ENCODE measurements at places on chromosomes 11 and 22.

DNA sequence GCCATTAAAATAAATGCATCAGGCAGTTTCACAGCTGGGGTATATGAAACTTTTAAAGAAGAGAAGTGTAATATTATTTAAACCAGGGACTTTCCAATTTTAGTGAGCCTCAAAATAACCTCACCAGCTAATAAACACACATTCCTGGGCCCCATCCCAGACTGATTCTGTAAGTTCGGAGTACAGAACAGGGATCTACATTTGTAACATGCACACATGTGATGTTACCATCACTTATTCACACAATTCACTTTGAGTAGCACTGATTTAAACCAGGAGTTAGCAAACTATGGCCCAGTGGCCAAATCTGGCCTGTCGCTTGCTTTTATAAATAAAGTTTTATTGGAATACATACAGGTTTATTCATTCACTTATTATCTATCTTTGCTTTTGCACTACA, 62.0 kb downstream of the STK33 start:
- DNase-seq, result no peak

GRCh38 chr11:117696540-117696939, 100.5 kb downstream of the DSCAML1 start:
- no peak for DNase-seq

GRCh38 chr22:31607696-31608095, 54.3 kb downstream of the PISD start:
- DNase-seq, result no peak

- DNase-seq, result peak; percentile 65
These were observed 72.1 kb downstream of the LRRC32 start for GRCh38 chr11:76598426-76598839.

GRCh38 chr22:34592123-34592740, 473.7 kb upstream of the ISX start:
- DNase-seq, result peak; percentile 22

DNA sequence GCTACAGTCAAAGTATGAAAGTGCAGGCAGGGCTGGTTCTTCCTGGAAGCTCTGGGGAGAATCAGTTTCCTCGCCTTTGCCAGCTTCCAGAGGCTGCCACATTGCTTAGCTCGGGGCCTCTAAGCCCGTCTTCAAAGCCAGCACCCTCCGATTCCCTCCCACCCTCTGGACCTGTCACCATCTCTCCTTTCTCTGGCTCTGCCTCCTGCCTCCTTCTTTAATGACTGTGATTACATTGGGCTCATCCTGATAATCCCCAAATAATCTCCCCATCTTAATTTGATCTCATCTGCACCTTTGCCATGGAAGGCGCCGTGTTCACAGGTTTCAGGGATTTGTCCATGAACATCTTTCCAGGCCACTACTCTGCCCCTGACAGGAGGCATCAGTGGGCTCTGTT, 42.5 kb downstream of the MCM5 start:
- DNase-seq, result no peak

DNA sequence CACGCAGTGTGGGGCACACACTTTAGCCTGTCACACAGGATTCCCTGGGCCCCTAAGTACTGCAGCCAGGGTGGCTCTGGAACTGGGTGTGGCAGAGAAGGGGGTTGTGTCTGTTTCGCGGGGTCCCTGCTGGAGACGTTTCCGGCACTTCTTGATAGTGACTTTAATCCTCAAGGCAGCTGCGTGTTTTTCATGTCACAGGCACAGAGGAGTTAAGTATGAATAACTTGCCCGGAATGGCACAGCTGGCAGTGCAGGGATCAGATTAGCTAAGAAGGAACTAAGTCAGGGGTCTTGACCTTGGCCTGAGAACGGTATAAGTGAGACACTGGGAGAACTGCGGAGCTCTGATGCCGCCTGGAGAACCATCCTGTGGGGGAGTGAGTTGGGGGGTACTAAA, 7.5 kb upstream of the KRTAP5-7 start:
- DNase-seq, result no peak

DNA sequence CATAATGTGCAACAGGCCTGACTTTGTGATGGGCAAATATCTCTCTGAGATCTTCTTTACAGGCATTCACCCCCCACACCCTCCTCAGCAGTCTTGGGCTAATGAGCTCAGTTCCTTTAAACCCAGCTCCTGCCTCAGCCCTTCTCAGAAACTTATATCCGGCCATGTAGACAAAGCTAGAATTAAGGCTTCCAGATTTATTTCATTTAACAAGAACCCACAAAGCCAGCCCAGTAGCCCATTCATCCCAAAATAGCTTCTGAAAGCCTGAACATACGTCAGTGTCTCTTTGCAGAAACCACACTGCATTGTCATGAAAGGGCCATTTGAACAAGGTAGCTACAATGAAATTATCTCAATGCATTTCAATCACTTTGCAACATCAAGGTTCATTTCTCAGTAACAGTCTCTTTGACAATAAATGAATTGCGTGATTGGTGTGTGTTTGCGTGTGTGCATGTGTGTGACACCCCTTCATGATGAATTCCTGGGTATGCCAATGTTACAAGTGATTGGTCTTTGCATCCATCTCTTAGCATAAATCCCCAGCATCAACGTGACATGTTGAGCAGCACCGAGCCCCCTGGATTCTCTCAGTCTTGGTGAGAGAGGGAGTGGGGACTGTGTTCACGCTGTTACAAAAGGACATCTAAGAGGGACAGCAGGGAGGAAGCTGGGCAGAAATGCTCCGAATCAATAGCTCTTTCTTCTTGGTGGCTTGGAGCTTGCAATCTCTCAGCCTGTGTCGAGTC, 299.6 kb downstream of the KIRREL3 start:
- no peak for DNase-seq

- no peak for DNase-seq
These were observed 199.2 kb upstream of the C11orf87 start for GRCh38 chr11:109222761-109223160.

- no peak for DNase-seq
These were observed 101.7 kb downstream of the MORC2 start for GRCh38 chr22:30866811-30867271.

- DNase-seq, result no peak
These were observed 59.1 kb downstream of the WNT11 start for GRCh38 chr11:76147106-76147740.

DNA sequence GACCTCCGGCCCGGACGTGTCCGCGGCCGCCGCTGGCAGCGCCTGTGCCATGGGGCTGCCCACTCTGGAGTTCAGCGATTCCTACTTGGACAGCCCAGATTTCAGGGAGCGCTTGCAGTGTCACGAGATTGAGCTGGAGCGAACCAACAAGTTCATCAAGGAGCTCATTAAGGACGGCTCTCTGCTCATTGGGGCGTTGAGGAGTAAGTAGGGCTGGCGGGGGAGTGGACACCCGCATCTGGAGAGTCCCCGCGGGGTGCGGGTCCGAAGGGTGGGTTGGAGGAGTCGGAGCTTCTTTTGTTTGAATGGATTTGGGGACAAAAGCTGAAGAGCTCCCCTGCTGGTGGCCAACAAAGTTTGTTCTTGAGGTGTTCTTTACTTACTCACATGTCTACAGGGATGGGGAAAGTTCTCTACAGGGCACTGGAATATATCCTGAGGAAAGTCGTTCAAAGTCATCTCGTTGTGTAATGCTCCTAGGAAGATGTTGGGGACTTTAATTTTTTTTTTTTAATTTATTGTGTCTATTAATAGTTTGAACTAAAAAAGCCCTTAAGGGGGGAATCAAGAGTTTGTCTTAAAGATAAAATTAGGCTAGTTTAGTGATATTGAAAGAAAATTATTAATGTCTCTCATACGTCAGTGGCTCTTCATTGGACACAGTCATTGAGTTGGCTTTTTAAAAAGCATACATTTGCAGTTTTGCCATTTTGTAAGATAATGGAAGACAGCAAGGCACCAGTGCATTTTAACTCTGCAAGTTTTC, 725 bp downstream of the ARHGAP42 start:
- DNase-seq, result peak; percentile 88

- DNase-seq, result no peak
These were observed 116.3 kb downstream of the APIP start for GRCh38 chr11:34799848-34800247.

DNA sequence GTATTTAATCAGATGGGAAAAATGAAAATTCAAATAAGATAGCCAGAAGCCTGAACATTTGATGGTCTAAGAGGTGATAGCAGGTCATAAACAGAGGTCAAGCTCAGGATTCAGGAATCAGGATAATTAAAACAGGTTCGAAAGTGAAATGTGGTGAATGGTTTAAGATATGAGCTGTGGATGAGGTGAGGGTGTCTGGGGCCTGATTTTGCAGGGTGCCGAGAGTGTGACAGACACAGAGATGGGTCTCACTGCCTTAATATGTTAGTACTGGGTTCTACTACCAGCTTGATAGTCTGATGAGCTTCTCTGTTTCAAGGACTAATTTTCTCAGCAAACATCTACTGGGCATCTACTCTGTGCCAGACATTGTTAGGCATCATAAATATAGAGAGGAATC, 19.9 kb upstream of the EMSY start:
- no peak for DNase-seq

DNA sequence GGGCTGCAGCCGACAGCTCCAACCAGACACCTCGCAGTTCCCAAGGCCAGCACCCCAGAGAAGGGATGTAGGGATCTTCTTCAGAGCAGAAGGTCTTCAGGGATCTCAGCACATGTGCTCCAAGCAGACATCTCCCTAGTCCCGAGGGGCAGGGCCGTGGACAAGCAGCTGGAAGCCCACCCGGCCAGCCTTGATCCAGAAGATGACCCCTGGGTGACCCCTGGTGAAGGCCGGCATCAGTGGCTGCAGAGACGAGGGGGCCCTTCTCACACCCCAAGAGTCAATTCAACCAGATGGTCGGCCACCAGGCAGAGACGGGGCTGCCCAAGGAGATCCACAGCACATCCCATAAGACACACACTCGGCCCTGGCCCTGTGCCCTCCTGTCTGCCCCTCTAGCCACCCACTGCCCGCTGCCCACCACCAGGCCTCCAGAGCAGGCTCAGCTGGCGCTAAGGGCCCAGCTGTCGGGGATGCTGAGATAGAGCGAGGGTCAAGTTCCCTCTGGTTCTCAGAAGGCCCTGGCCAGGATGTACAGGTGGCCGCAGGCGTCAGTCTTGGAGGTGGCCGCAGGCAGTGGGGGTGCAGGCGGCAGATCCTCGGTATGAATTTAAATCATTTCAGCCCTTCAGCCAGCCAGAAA, 168.3 kb downstream of the BRD1 start:
- no peak for DNase-seq

DNA sequence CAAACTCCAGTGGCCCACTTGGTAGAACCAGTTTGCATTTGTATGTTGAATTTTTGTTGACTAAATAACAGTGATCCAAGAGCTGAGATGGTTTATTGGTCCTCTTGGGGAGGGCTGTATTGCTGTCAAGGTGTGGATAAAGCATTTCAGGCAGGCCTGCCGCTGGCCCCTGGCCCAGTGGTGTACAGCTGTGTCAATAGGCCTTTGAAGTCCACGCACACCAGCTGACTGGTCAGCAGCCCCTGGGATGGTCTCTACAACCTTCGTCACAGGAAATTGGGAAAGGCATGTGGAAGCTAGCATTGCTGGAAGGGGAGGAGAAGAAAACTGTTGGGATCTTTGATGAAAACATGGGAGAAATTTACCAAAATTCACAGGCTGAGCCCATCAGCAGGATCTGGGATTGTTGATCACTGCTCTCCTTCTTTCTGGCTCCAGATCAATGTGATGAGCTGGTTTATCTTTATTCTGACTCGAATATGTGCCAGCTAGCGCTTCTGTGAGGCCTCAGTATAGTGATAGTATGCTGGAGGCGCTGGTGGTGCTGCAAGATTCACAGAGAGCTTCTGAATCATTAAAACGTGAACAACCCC, 12.5 kb upstream of the E2F8 start:
- no peak for DNase-seq

- peak; percentile 82 for DNase-seq
These were observed 4.0 kb downstream of the KCNJ1 start for GRCh38 chr11:128862908-128863660.

- DNase-seq, result no peak
These were observed 26.9 kb downstream of the TEF start for GRCh38 chr22:41408665-41409064.

GRCh38 chr11:69377029-69377952, 83.3 kb downstream of the MYEOV start:
- no peak for DNase-seq

- DNase-seq, result no peak
These were observed 15.8 kb upstream of the PKNOX2 start for GRCh38 chr11:125148743-125149142.

- DNase-seq, result no peak
These were observed 17.4 kb upstream of the TMPRSS6 start for GRCh38 chr22:37126882-37127281.

DNA sequence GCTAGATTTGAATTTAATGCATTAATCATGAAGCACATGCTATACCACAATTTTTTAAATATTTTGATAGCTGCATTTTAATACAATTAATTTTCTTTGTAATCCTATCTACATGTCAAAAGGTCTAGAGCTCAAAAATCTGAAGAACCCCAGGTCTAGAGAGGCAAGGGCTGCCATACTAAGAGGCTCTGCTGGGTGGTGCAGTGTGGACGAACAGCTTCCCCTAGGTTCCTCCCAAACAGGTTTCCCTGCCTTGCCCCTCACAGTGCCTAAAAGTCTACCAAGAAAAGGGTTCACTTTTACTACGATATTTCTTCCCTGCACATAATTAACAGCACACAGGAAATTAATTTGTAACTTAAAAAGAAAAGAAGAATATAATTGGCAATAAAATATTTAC, 681.1 kb downstream of the OPCML start:
- DNase-seq, result no peak

DNA sequence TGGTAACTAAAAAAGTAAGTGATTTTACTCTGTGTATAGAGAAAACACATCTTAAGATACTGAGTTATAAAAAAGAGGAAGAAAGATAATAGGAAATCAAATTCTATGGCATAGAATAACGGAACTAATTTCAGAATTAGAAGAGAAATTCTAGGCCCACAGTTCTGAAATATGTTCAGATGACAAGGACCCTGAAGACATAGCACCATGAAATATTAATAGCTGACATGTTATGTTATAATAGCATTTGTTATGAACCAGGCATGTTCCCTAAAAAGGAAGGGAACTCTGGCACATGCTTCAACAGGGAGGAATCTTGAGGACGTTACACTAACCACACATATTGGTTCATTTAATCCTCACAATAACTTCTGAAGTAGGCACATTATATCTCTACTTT, 32.7 kb downstream of the PRDM10 start:
- no peak for DNase-seq

- DNase-seq, result no peak
These were observed 43.7 kb upstream of the ARHGAP20 start for GRCh38 chr11:110755941-110756340.

Measured in M059J (cell line).